DMS79 treated with DMSO at 0.1 percent for 48 hours (cell line): ENCODE measurements at places on chromosomes 1 and 21.

- DNase-seq = no peak
These were observed 71.1 kb downstream of the SAMSN1 start for GRCh38 chr21:14474995-14475394.

DNA sequence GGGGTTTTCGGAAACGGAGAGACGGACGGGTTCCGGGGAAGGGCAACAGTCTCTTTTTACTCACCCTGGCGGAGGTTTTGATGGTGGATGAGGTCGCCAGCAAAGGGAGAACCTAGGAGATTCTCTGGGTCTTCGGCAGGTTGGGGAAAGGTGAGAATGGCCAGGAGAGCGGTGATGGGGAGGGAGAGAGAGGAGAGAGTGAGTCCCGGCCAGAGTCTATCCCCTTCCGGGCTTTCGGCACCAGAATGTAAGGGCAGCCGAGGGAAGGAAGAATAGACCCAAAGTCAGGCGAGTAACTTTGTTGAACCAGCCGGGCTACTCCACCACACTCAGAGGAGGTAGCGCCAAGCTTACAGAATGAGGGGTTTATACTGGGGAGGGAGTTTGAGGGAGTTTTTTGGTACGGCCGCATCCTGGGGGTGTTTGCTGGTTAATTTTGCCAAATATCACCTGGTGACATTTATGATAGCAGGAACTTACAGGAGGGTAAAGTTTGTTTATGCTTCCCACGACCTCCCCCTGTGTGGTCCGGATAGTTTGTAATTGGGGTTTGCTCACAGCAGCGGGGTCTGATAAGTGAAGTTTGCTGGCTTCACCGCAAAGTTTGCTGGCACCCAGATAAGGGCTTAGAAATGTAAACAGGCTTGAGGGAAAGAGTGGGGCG, 141.1 kb upstream of the ETV3 start:
- no peak for DNase-seq

GRCh38 chr1:29180497-29181412, 945 bp downstream of the SRSF4 start:
- DNase-seq = no peak

DNA sequence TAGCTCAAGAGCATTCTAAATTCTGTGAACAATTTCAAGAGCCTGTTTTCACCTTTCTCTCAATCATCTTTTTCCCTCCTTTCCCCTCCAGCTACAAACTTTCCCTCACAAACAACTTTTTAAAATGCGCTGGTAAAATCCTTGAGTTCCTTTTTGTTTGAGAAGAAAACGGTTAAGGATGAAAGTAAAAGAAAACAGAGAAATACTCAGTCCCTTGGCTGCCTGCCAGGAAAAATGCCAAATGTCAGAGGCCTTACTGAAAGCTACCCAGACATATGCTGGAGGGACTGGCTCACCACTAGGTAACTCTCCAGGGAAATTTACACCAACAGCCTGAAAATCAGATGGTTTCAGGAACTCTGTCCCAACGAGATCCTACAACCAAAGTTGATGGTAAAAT, 11.0 kb upstream of the SERBP1 start:
- DNase-seq = peak; percentile 25

- DNase-seq = no peak
These were observed 123.6 kb downstream of the LRRC53 start for GRCh38 chr1:74388855-74389254.

DNA sequence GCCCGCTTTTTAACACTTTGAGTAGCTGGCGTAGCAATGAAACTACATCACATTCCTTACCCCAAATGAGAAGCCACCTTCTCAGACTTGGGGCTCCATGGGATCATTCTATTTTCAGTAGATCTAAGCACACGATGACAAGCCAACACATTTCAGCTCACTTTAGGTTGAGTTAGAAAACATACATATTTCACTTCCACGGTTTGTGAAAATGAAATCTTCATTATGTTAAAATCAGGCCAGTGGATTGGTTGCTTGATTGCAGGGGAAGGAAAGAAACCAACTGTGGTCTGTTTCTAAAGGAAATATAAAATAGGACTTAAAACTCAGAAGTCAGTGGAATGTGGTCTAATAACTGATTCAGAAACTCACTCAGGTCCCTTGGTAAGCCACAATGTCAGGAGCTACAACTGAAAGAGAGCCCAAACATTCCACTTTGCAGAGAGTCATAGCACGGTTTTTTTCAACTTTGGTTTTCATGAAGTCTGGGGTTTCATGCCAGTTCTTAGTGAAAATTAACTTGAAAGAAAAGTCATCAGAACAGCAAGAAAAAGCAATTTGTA, 82.3 kb upstream of the TIAM1 start:
- no peak for DNase-seq

DNA sequence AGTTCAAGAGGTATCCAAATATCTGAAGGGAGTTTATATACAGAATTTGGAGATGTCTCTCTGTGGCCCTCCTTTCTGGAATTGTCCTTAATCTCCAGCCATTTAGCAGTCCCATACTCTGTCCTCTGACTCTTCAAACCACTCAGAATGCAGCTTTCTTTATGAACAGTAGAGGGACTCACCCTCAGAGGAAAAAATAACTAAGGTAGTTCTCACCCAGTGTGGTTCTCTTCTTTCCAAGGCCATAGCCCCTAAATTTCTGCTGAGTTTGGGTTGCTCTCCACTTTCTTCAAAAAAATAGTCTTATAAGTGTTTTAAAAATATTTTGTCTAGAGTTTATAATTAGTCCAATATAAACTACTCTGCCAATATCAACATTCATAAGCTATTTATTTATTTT, 369.7 kb downstream of the MATN1 start:
- DNase-seq = no peak

DNA sequence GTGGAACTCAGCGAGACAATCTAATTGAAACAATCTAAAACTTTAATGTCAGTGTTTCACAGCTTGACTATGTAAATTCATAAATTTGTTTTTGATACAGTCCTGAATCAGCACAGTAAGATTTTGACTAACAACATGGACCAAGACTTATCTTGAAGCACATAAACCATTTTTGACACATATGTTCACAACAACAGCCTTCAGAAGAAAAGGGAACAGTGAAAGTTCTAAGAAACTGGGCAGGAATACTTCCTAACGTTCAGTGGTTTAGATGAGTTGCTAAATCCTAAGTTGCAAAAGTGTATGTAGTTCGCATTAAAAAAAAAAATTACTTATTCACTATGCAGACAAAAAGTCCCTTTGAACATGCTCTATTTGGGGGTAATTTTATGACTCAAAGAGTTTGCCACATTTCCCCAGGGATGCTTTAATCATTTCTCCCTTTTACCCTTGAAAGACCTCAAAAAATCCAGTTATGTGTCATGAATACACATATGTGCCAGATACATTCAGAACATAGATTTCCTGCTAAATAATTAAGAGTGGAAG, 120.2 kb downstream of the MRPL39 start:
- no peak for DNase-seq

DNA sequence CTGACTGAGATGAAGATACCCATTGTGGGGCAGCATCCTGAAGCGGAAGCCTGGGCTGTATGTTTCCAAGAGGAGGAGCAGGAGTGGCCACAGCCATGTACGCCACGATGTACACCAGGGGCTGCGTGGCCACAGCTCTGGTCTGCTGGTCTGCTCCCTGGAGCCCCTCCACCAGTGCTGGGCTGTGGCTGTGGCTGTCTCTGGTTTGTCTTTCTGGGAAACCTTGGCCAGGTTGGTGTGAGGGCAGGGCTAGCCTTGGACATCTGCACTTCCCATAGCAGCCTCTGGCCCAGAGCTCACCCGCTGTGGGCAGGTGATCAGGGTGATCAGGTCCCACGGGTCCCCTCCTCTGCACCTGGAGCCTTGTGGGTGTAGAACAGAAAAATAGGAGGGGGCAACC, 2.6 kb downstream of the MIB2 start:
- DNase-seq = no peak

- peak; percentile 5 for DNase-seq
These were observed 3.6 kb upstream of the SPSB1 start for GRCh38 chr1:9289090-9289534.

GRCh38 chr1:76153841-76154205, 79.3 kb downstream of the ST6GALNAC3 start:
- DNase-seq = no peak
